Activated CD8-positive, alpha-beta memory T cell treated with anti-CD3 and anti-CD28 coated beads for 1 hour (primary cell): ENCODE measurements at places on chromosomes 12 and 14.

- no peak for DNase-seq
Measured at GRCh38 chr14:101491841-101492240, 69.5 kb upstream of the DIO3 start.

- DNase-seq: no peak
Measured at GRCh38 chr12:49870501-49871262, 27.8 kb upstream of the BCDIN3D start.

- no peak for DNase-seq
Measured at GRCh38 chr12:12115514-12115913, 44.8 kb downstream of the BCL2L14 start.

- no peak for DNase-seq
Measured at GRCh38 chr14:46136456-46136855, 515.1 kb downstream of the RPL10L start.

DNA sequence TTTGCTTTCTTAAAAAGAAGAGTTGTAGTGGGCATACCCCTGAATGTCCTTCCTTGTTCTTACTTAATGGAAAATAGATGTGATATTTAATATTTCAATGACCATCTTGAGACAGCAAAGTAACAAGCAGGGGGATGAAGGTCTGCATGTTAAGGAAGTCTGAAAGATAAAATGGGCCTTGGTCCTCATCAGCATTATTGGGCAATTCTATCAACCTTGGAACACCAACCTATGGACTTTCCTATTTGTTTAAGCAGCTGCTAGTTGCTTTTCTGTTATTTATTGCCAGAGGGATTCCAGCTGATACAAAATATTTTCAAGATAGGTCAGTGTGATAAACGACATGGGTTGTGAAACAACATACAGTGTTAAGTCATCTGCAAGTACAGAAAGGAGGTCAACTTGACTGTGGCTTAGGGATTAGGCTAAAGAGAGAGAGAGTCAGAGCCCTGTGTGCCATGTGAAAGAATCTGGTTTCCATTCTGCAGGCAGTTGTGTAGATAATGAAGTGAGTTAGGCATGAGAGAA is 16.4 kb upstream of the A2M start:
- DNase-seq: no peak

GRCh38 chr14:63986789-63987533 is 134.2 kb downstream of the SYNE2 start:
- no peak for DNase-seq

GRCh38 chr14:67228325-67228984 is 12.8 kb upstream of the PALS1 start:
- no peak for DNase-seq

- no peak for DNase-seq
Measured at GRCh38 chr12:8697120-8697475, 693 bp upstream of the RIMKLB start.

DNA sequence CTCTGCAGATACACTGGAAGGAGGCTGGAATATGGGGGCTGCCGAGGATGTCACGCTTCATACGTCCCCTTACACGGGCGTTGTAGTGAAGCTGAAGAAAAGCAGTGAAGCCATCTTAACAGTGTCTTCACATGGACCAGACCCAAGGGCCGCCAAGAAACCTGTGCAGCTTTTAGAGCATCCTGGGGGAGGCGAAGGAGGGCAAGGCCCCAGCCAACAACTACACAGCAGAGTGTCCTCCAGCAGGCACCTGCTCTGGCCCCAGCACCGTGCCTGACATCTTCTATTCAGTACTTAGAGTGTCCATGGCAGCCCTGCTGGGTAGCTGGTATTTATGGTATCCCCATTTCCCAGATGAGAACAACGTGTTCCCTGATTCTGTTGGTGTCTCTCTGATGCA is 48.9 kb upstream of the RIN3 start:
- no peak for DNase-seq
